Esophagus squamous epithelium (tissue), 5 donors: ENCODE measurements at places on chromosomes 4 and X.

GRCh38 chrX:130393451-130394074, 8.1 kb upstream of the GPR119 start:
- no peak for DNase-seq

GRCh38 chr4:123812066-123812390, 415.4 kb downstream of the SPRY1 start:
- no peak for DNase-seq

DNA sequence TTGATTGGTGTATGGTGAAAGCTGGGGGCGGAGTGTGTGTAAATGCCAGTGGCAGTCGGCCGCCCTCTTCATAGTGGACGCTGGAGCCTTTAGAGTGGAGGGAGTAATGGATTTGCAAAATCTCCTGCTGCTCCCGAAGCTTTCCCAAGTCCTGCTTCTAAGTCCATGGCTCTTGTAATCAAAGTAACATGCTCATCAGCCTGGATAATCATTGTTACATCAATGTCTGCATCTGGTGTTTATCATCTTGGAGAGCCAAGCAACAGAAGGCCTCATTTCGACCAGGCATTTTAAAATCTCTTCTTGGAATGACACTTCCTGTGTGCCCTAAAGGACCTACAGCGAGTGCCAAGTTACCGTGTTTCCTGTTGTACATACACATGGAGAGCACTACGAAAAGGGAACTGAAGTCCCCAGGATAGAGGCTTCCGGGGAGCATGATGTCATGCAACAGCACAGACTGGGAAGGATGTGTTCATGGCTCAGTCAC, 32.2 kb downstream of the UNC5C start:
- no peak for DNase-seq

- no peak for DNase-seq
Measured at GRCh38 chr4:4590546-4590945, 48.7 kb upstream of the STX18 start.

- no peak for DNase-seq
Measured at GRCh38 chrX:97876697-97877407, 993.1 kb downstream of the RPA4 start.
